ENCODE measurements at places on chromosomes 6 and 20.
A peak's percentile ranks its signal among the peaks of the same experiment; 100 is the strongest.

GRCh38 chr20:13546497-13547131, 92.1 kb downstream of the TASP1 start:
- DNase-seq = peak; percentile 53

GRCh38 chr6:113632220-113632864, 224.8 kb upstream of the MARCKS start:
- DNase-seq = no peak

DNA sequence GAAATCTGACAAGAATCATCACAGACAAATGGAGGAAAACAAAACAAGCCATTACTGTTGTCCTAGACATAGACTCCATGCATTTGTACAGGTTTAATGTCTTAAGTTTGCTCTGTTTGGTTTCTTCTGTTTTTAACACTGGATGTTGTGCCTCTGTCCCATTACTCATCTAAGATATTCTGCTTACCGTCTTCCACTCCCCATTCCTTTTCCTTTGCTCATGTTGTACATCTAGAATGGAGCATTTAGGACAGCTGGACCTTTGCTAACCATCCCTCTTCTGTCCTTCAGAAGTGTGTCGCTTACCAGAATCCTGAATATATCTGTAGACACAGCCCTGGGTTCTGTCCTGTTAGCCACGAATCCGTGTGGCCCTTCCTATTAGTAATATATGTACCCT, 35.2 kb downstream of the RAB22A start:
- DNase-seq = no peak

- no peak for DNase-seq
Observed at GRCh38 chr6:54086439-54086838, 24.8 kb upstream of the MLIP start.

GRCh38 chr20:63538204-63539091, 1.3 kb upstream of the PTK6 start:
- DNase-seq = no peak

DNA sequence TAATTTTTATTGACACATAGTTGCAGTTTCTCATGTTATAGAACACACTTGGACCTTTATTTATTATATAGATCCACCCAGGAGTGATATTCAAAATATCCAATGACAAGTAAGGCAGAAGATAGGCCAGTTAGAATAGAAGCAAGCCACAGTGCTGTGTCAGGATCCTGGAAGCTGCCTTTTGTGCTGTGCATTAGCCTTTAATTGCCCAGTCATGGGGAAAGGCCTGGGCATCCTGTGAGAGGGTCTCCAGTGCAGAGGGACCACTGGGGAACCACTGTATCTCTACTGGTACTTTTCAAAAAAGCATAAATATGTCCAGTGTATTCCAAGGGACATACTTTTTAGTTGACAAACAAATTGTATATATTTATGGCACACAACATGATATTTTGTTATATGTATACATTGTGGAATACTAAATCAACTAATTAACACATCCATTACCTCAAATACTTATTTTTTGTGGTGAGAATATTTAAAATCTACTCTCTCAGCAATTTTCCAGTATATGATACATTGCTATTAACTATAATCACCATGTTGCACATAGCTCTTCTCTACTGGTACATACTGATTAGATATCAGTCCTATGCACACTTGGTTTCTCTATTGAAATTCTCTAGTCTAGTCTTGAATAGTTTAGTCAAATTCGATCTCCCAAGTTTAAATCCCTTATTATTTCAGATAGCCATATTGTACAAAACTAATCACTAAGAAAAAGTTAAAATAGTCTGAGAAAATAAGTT, 59.5 kb downstream of the CDC40 start:
- DNase-seq = no peak

- no peak for DNase-seq
Observed at GRCh38 chr6:141580988-141581552, 551.7 kb upstream of the GJE1 start.

GRCh38 chr20:25277941-25278521, 30.1 kb downstream of the PYGB start:
- no peak for DNase-seq

DNA sequence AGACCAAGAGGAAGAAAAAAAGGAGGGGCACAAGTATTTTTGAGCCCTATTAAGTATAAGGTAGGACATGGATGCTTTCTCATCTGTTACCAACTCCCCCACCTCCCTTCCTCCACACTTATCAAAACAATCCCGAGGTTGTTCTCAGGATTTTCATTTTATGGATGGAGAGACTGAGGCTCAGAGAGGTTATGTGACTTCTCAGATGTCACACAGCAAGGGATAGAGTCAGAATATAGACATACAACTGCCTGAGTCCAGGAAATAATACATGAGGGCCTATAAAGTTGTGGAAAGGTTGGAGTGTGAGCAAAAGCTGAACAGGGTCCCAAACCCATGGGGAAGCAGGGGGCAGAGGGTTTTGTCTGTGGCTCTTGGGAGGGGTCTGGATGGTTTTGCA, 19.3 kb downstream of the KCNK17 start:
- DNase-seq = no peak

GRCh38 chr6:127190552-127190951, 72.1 kb downstream of the RSPO3 start:
- no peak for DNase-seq

- no peak for DNase-seq
Observed at GRCh38 chr6:157233686-157234085, 89.6 kb downstream of the TMEM242 start.

GRCh38 chr20:61118429-61119224, 133.4 kb upstream of the CDH4 start:
- no peak for DNase-seq

GRCh38 chr6:44036196-44036595, 91.1 kb downstream of the MRPL14 start:
- no peak for DNase-seq

DNA sequence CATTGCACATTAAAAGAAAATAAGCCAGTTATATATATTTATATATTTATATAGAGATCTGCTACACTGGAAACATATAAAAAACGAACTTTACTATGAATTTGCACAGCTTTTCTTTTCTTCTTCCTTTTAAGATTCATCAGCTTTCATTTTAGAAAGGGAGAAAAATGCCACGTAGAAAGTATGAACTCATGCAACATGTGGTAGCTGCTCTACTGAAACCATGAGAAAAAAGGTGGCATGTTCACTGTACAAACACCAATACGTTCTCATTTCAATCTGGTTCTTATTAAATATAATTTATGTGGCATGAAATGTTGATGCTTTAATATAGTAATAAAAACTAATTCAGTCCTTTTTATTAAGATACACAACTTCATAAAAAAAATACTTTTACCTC, 68.8 kb upstream of the THEMIS start:
- DNase-seq = no peak

DNA sequence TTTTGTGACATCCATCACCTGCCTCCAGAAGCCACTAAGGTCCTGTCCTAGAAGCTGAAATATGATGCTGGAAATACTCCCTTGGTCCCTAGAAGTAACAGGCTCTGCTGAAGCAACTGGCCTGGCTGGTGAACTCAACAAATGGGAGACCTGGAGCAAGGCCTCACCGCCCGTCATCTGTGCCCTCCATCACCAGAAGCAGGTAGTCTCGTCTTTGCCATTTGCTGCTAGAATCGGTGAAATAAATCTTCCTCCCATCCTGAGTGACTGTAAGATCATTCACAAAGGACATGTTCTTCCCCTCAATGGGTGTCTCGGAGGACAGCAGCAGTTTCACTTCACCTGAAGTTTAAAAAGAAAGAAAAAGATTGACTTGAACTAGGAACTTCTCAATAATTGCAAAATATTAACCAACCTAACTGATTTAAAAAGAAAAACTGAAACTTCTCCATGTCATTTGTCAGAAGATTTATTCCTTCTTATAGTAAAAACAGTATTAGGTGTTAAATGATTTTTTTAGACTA, 21.0 kb downstream of the CST7 start:
- no peak for DNase-seq
